ENCODE measurements at places on chromosomes 1 and 21. TPM values are rescaled to one million over a fixed set of nuclear protein-coding genes. Genes with fewer than 3 reads are reported as not detected.

NASP gene
- 44.4 TPM for total RNA-seq

DNA sequence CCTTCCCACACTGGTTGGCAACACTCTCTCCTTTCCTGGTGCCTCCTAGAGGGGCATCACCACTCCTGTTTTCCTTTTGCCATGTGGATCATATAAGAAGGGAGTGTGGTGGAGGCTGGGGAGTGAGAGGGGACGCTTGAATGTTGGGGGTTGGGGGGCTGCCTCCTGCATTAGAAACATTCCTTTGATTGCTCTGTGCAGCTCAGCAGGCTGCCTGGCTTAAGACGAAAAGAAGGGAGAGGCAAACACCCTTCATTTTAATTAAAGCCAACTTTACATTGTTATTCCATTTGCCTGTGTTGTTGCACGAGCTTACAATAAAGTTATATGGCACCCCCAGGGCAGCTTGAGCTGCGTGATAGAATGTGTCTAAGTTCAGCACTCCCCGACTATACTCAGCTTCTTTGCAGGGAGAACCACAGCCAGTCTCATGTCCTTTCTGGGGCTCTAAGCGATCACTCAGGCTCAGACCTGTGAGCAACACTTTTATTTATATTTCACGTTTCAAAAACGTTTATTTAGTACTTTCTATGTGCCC is 57.4 kb downstream of the FOXD2 start:
- DNase-seq = no peak
- H3K4me1 ChIP-seq = peaks cover 4% of the 10 kb centered on the region
- no peak overlapping the region for H3K27ac ChIP-seq
- no peaks in the 10 kb centered on the region for H3K27me3 ChIP-seq
- no peaks in the 10 kb centered on the region for H3K36me3 ChIP-seq
- H3K4me3 ChIP-seq = no peak overlapping the region

DNA sequence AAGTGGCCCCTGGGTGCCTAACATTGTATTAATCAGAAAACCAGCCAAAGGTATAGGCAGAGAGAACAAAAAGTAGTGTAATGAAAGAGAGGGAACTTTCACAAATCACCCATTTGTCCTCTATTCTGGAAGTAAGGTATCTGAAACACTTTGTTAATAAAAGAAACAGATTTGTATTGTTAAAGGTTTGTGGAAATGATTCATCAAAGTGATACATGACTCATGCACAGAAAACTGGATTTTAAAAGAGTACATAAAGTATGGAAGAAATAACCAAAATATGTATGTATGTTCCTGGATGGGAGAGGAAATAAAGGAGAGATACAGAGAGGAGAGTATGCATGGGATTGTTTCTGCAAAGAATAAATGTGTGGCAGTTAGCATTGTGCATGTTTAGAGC is 126.8 kb downstream of the RGS21 start:
- no peak for DNase-seq
- H3K4me1 ChIP-seq = no peaks in the 10 kb centered on the region
- H3K27me3 ChIP-seq = no peaks in the 10 kb centered on the region
- H3K27ac ChIP-seq = no peak overlapping the region

- DNase-seq = no peak
- no peak overlapping the region for H3K27ac ChIP-seq
- H3K27me3 ChIP-seq = no peaks in the 10 kb centered on the region
Measured at GRCh38 chr1:221100611-221101010, 221.4 kb downstream of the HLX start.

DNA sequence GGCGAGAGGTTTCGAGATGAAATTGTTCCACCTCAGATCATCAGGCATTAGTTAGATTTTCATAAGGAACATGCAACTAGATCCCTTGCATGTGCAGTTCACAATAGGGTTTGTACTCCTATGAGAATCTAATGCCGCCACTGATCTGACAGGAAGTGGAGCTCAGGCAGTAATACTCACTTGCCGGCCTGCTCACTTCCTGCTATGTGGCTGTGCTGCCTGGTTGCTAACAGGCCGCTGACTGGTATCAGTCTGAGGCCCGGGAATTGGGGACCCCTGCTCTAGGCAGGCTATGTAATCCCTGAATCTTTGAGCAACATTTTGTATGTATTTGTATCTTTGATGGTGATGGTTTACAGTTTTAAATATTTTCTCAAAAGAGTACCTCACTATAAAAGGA is 32.5 kb downstream of the XKR8 start:
- no peaks in the 10 kb centered on the region for H3K27me3 ChIP-seq
- H3K4me3 ChIP-seq = no peak overlapping the region
- DNase-seq = no peak
- H3K4me1 ChIP-seq = no peaks in the 10 kb centered on the region

- H3K27me3 ChIP-seq = no peaks in the 10 kb centered on the region
- H3K36me3 ChIP-seq = no peaks in the 10 kb centered on the region
- H3K27ac ChIP-seq = no peak overlapping the region
- no peak for DNase-seq
- H3K4me1 ChIP-seq = peaks cover 4% of the 10 kb centered on the region
- H3K4me3 ChIP-seq = no peak overlapping the region
Measured at GRCh38 chr1:25738499-25738898, 61.5 kb upstream of the SELENON start.

- H3K27ac ChIP-seq = peak within 1 kb of the TSS; percentile 56
- no peaks in the 10 kb centered on the region for H3K36me3 ChIP-seq
- no peaks in the 10 kb centered on the region for H3K27me3 ChIP-seq
- peak; percentile 97 for DNase-seq
Measured at GRCh38 chr1:44354840-44355581, at the start of gene ERI3. Gene ERI3, minus strand, starts transcription at chr1:44355257. Its CDS starts 231 bp downstream, at chr1:44355026.
